Activated CD4-positive, alpha-beta memory T cell treated with anti-CD3 and anti-CD28 coated beads for 36 hours (primary cell): ENCODE measurements at places on chromosomes 16 and 17. TPM values are rescaled to one million over a fixed set of nuclear protein-coding genes. Genes with fewer than 3 reads are reported as not detected.

The KRTAP4-5 gene
- total RNA-seq: not detected

The IRX5 gene
- total RNA-seq: not detected

DNA sequence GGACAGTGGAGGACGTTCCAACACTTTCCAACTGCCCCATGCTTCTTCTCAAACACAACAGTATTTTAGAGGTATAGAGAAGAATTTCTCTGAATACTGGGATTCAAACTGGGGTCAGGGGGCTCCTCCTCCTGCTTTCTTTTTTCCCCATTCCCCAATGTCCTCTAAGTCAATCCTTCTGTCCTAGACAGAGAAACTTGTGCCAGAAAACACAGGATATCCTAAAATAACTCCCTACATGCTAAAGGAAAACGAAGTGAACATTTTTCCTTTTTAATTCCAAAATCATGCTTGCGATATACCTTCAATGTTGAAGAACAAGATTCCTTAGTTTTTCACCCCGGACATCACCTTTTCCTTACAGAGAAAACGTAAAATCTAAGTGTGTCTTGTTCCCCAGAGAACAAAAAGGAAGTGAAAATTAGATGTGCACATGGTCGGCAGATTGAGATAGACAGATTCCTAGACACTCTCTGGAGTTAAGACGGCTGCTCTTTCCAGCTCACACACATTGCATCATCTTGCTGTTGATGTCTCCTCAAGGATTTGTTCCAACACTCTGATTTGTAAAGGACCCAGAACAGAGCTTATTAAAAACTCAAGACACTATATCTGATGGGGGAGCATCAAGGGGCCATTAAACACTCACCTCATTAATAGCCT is 228.2 kb downstream of the GRIN2A start:
- no peak overlapping the region for H3K4me3 ChIP-seq
- no peak for DNase-seq
- no peak overlapping the region for H3K27ac ChIP-seq
- H3K36me3 ChIP-seq: no peaks in the 10 kb centered on the region

The CCL14 gene
- total RNA-seq: not detected

GRCh38 chr16:19559242-19559910 is 3.9 kb downstream of the VPS35L start:
- no peak overlapping the region for H3K4me3 ChIP-seq
- no peaks in the 10 kb centered on the region for H3K36me3 ChIP-seq
- no peak overlapping the region for H3K27ac ChIP-seq
- H3K27me3 ChIP-seq: no peaks in the 10 kb centered on the region
- H3K4me1 ChIP-seq: peaks cover 15% of the 10 kb centered on the region
- no peak for DNase-seq

- H3K27ac ChIP-seq: peak overlapping the region; percentile 31
- no peaks in the 10 kb centered on the region for H3K27me3 ChIP-seq
- peak overlapping the region; percentile 18 for H3K4me3 ChIP-seq
- DNase-seq: no peak
- H3K36me3 ChIP-seq: peaks cover 4% of the 10 kb centered on the region
These were observed 19.5 kb downstream of the ZNF652 start for GRCh38 chr17:49342575-49342936.

The GSE1 gene
- 16.0 TPM for total RNA-seq

GRCh38 chr16:22007509-22008214 is at the start of gene MOSMO:
TSS of gene MOSMO (plus strand) at chr16:22008111. CDS start at chr16:22008302, 191 bp downstream.
- H3K27me3 ChIP-seq: no peaks in the 10 kb centered on the region
- no peaks in the 10 kb centered on the region for H3K36me3 ChIP-seq
- H3K27ac ChIP-seq: peak within 1 kb of the TSS; percentile 46
- H3K4me1 ChIP-seq: peaks cover 41% of the 10 kb centered on the region

DNA sequence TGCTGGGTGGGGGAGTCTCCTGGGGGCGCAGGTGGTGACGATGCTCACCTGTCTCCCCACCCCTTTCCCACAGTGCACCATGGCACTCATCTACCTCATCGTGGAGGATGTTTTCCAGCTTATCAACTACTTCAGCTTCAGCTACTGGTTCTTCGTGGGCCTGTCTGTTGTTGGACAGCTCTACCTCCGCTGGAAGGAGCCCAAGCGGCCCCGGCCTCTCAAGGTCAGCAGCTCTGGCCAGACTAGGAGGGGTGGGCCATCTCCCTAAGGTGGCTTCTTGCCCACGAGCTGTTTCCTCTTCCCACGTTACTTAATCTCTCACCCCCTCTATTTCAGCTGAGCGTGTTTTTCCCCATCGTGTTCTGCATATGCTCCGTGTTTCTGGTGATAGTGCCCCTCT is 14.5 kb downstream of the SLC7A6OS start:
- peaks cover 57% of the 10 kb centered on the region for H3K36me3 ChIP-seq
- H3K4me1 ChIP-seq: peaks cover 32% of the 10 kb centered on the region
- no peak overlapping the region for H3K4me3 ChIP-seq
- H3K27ac ChIP-seq: peak overlapping the region; percentile 3
- no peak for DNase-seq

GRCh38 chr17:81911277-81911961 is at the start of gene PCYT2:
TSS of gene PCYT2 (minus strand) at chr17:81911399. CDS start at chr17:81911355, 44 bp downstream.
- H3K27ac ChIP-seq: no peak within 1 kb of the TSS
- DNase-seq: peak; percentile 95
- H3K27me3 ChIP-seq: no peaks in the 10 kb centered on the region
- H3K36me3 ChIP-seq: peaks cover 26% of the 10 kb centered on the region

GRCh38 chr17:57604771-57605674 is 140.1 kb downstream of the CCDC182 start:
- peaks cover 82% of the 10 kb centered on the region for H3K4me1 ChIP-seq
- H3K4me3 ChIP-seq: peak overlapping the region; percentile 34
- DNase-seq: peak; percentile 54

DNA sequence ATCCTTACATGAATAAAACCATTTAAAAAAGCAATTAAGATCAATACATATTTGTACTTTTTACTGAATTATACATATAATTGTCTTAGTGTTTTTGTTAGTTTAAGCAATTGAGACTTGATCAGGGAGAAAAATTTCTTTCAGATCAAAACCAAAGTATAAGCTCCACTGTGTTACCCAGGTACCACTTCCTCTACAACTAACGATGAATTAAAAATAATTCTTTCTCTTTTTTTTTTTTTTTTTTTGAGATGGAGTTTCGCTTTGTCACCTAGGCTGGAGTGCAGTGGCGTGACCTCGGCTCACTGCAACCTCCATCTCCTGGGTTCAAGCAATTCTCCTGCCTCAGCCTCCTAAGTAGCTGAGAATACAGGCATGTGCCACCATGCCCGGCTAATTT is 6.8 kb downstream of the FBXO47 start:
- peak; percentile 19 for DNase-seq
- H3K36me3 ChIP-seq: no peaks in the 10 kb centered on the region
- peak overlapping the region; percentile 38 for H3K27ac ChIP-seq

GRCh38 chr16:25553711-25554436 is 137.9 kb upstream of the HS3ST4 start:
- no peak for DNase-seq
- H3K4me3 ChIP-seq: no peak overlapping the region
- H3K4me1 ChIP-seq: no peaks in the 10 kb centered on the region
- H3K27me3 ChIP-seq: peaks cover 14% of the 10 kb centered on the region
- H3K36me3 ChIP-seq: no peaks in the 10 kb centered on the region

GRCh38 chr17:36739208-36739607 is 137.8 kb downstream of the MRM1 start:
- no peaks in the 10 kb centered on the region for H3K36me3 ChIP-seq
- H3K4me1 ChIP-seq: no peaks in the 10 kb centered on the region
- H3K4me3 ChIP-seq: no peak overlapping the region
- DNase-seq: no peak
- H3K27me3 ChIP-seq: no peaks in the 10 kb centered on the region
- H3K27ac ChIP-seq: no peak overlapping the region

DNA sequence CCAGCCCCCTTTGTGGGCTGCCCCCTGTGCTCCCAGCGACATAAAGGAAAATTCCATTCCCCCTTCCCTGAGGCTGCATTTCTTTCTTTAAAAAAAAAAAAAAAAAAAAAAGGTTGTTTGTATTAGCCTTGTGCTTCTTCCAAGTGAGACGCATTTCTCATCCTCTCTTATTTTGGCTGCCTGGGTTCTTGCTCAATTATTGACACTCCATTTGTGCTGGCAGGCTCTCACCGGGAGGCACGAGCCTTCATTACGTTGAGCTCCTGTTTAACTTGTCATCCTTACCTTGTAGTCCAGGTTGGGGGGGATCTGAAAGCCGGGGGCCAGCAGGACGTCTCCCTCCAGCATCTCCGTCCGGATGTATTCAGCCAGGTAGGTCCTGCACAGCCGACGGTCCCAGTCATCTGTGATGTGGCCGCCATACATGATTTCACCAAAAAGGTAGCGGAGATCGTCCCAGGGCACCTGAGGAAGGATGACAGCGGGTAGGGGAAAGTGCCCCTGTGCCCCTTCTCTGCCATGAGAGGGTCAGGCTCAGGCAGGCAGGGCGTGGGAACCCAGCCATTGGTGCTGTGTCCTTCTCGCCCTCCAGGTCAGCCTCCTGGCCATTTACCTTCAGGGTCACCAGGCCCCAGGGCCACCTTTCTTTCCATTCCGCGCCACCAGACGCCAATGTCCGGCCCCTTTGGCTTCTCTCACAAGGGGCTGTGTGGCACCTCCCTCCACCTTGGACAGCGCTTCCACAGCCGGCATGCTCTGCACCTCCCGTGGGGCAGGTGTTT is 50.6 kb downstream of the PGS1 start:
- H3K27ac ChIP-seq: no peak overlapping the region
- H3K27me3 ChIP-seq: no peaks in the 10 kb centered on the region
- H3K36me3 ChIP-seq: peaks cover 26% of the 10 kb centered on the region
- DNase-seq: no peak

The HES7 gene
- 2.5 TPM for total RNA-seq

GRCh38 chr17:77487677-77488530 is 347.1 kb downstream of the SEC14L1 start:
- H3K4me1 ChIP-seq: peaks cover 15% of the 10 kb centered on the region
- no peak overlapping the region for H3K27ac ChIP-seq
- peaks cover 32% of the 10 kb centered on the region for H3K36me3 ChIP-seq

DNA sequence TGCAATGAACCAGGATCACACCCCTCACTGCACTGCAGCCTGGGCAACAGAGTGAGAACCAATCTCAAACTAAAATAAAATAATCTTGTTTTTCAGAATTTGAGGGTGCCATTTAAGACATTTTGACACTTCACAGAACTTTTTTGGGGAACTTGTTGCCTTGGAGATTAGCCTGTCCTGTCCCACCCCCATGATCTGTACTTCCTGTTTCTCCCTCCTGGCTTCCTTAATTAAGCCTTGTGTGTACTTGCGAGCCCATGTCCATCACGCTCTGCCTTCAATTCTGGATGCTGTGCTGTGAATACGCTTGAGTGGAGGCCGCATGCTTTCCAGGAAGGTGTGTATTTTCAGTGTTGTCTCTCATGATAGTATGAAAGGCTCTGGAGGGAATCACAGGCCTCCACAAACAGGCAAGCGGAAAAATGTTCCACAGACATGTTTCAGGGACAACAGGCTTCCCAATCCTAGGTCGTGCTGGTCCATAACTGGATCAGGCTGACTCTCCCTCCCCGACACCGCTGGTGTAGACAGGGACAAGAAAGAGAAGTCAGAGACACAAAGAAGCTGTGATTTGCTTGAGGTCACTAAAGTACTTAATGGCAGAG is 56.9 kb downstream of the NOS2 start:
- DNase-seq: no peak
- H3K36me3 ChIP-seq: no peaks in the 10 kb centered on the region
- no peaks in the 10 kb centered on the region for H3K27me3 ChIP-seq
- no peak overlapping the region for H3K27ac ChIP-seq
- no peaks in the 10 kb centered on the region for H3K4me1 ChIP-seq

GRCh38 chr16:47626246-47626645 is 165.1 kb downstream of the PHKB start:
- no peaks in the 10 kb centered on the region for H3K4me1 ChIP-seq
- peaks cover 23% of the 10 kb centered on the region for H3K36me3 ChIP-seq
- no peaks in the 10 kb centered on the region for H3K27me3 ChIP-seq
- H3K4me3 ChIP-seq: no peak overlapping the region

The DDX5 gene
- total RNA-seq: 583 TPM

DNA sequence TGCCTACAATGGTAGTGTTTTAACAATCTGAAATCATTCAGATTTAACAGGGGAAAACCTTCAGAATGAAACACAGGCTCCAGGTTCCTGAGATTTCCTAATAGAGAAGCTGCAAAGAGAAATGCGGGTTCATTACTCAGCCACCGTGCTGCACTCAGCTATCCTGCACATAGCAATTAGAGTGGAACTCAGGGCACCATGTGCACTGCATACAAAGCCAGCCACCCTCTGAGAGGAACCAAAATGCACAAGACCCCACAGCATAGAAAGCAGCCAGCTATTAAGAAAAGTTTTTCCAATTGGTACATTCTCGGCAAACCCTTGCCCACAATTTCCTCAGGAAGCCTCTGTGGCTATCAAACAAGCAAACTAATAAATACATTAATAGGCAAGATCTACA is 37.4 kb downstream of the TOM1L2 start:
- no peak for DNase-seq
- no peak overlapping the region for H3K27ac ChIP-seq
- H3K27me3 ChIP-seq: no peaks in the 10 kb centered on the region
- H3K4me3 ChIP-seq: no peak overlapping the region
- no peaks in the 10 kb centered on the region for H3K36me3 ChIP-seq
- peaks cover 25% of the 10 kb centered on the region for H3K4me1 ChIP-seq

The MPV17L gene
- total RNA-seq: not detected

DNA sequence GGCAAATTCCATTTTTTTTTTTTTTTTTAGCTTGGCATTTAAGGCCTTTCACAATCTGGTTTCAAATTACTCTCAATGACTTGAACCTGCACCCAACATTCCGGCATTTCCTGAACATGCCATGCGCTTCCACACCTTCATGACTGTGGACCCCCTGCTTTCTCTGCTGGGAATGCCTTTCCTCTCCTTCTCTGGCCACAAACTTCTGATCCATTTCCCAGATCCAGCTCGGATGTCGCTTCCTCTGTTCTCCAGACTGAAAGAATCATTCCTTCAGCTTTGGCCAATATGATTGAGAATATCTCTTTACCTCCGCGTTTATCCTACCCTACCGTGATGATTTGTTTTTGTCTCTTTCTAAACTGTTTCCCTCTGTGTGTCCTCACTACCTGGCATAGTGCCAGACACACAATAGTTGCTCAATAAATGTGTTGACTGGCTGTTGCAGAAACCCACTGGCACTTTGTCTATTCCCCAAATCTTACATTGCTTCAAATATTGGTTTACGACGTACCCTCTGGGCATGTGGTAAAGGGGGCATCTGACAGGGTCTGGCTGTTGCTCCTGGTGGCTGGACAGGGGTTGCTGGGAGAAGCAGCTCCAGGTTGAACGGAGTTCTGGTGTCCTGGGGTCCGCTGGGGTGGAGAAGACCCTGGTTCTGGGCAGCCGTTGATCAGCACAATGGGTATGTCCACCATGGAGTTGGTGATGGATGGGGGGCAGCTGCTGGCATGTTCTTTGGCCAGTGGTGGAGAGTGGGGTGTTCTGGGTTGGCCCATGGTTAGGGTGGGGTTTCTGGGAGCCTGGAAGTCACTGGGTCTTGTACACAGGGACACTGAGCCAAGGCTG is 14.7 kb downstream of the TNS4 start:
- no peaks in the 10 kb centered on the region for H3K27me3 ChIP-seq
- no peak for DNase-seq
- H3K4me3 ChIP-seq: no peak overlapping the region
- peaks cover 73% of the 10 kb centered on the region for H3K4me1 ChIP-seq
- peak overlapping the region; percentile 74 for H3K27ac ChIP-seq

The NOL3 gene
- total RNA-seq: 14.8 TPM

- H3K27ac ChIP-seq: no peak overlapping the region
- no peaks in the 10 kb centered on the region for H3K36me3 ChIP-seq
- no peak overlapping the region for H3K4me3 ChIP-seq
- DNase-seq: no peak
- H3K27me3 ChIP-seq: no peaks in the 10 kb centered on the region
These were observed 121.3 kb downstream of the MGAT5B start for GRCh38 chr17:76989519-76989918.
